H1 (cell line): ENCODE measurements at places on chromosomes 1 and 21.

- DNase-seq = no peak
These were observed 23.6 kb upstream of the KIRREL1 start for GRCh38 chr1:157969697-157970485.

DNA sequence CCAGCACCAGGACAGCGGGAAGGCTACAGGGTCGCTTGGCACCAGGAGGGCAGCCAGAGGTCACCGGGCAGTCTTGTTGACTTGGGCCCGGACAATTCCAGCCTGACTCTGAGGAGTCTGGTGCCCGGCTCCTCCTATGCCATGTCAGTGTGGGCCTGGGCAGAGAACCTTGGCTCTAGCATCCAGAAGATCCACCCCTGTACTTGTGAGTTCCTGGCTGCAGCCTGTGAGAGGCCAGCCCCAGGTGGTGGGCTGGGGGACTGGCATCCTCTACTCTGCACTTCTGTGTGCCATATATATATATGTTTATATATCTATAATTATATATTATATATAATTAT, 11.6 kb upstream of the PTPN7 start:
- DNase-seq = no peak

- DNase-seq = no peak
These were observed 117.2 kb downstream of the SLC25A24 start for GRCh38 chr1:108082738-108083562.

- no peak for DNase-seq
These were observed 40.4 kb upstream of the ZSWIM5 start for GRCh38 chr1:45246760-45247159.

DNA sequence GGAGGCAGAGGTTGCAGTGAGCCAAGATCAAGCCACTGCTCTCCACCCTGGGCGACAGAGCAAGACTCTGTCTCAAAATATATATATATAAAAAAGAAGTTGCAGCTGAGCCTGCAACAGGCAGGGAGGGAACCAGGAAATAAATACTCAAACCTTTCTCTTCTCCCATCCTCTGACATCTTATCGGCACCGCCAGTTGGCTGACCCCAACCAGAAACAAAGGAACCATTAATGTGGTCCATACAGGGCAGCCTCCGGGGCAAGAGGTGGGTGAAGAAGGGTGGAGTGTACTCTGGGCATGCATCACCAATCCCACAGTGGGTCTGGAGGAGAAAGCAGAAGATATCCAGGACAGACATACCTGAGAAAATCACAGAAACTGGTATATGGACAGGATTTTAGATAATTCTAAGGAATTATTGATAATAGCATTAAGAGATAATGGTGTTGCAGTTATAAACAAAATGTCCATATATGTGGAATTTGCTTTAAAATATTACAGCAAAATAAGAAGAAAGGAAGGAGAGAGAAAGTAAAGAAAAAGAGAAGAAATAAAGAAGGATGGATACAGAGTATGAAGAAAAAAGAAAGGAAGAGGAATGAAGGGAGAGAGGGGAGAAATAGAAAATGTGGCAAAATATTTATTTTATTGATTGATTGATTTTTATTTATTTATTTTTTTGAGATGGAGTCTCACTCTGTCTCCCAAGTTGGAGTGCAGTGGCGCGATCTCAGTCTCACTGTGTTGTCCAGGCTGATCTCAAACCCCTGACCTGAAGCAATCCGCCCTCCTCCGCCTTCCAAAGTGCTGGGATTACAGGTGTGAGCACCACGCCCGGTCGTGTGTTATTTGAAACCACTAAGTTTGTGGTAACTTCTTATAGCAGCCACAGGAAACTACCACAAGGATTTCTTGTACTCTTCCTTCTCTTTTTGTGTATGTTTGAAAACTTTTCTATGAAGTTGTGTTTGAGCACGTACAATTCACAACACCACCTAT, 4.1 kb upstream of the PTAFR start:
- DNase-seq = no peak

- DNase-seq = no peak
These were observed 1.2 kb upstream of the PADI2 start for GRCh38 chr1:17120481-17120877.

- no peak for DNase-seq
These were observed 8.7 kb upstream of the TTF2 start for GRCh38 chr1:117051224-117052064.

DNA sequence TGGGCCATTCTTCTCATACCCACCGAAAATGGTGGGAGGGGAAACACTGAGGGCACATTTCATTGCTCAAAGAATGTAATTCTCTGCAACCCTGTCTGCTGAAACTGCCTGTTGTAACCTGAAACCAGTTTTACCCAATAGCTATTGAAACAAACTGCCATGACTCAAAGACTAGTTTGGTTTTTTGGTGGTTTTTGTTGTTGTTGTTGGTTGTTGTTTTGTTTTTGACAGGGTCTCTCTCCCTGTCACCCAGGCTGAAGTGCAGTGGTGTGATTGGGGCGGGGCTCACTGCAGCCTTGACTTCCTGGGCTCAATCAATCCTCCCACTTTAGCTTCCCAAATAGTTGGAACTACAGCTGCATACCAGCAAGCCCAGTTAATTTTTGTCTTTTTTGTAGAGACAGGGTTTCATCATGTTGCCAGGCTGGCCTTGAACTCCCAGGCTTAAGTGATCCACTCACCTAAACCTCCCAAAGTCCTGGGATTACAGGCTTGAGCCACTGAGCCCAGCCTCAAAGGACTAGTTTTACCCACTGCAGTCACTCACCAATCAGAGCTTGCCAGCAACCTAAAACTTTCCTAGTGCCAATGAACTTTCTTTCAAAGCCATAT, 2.1 kb upstream of the IPP start:
- DNase-seq = no peak

GRCh38 chr21:16502273-16502672, 772.5 kb downstream of the USP25 start:
- no peak for DNase-seq

- DNase-seq = no peak
These were observed 229.1 kb downstream of the GPR52 start for GRCh38 chr1:174676856-174677255.

- no peak for DNase-seq
These were observed 10.0 kb downstream of the TSEN15 start for GRCh38 chr1:184061396-184062003.

DNA sequence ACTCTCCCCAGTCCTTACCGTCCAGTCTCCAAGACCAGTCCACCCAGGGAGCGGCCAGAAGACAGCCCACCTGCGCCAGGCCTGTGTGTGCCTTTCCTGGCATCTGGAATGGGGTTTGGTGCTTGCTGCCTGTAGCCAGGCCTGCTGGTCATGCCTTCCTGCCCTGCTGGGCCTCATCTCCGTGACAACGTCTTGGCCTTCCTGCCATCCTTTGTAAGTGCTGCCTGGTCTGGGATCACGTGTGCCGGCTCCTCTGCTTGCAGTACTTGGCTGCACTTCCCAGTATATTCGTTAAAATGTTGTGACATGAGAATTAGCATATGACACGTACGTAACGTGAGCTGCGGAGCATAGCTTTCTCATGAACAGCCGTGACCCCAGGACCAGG, 145.3 kb upstream of the COL6A1 start:
- no peak for DNase-seq

GRCh38 chr1:19563324-19564097, 78.2 kb upstream of the CAPZB start:
- no peak for DNase-seq

- no peak for DNase-seq
These were observed 65.4 kb upstream of the STUM start for GRCh38 chr1:226482975-226483700.

DNA sequence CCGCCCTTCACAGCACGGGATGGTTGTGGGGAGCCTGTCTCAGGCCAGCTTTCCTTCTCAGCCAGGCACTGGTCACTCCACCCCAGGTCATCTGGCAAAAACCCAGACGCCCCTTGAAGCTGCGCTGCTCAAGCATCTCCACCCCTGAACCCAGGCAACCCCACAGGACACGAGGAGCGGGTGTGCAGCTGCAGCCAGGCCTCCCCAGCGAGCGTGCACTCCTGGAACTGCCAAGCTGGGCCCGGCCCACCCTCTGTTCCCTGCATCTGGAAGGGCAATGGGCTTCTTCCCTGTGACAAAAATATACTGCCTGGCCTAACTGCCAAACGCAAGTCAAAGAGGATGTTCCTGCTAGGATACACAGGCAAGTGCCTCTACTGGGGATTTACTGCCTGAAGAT, 39.7 kb downstream of the SLC66A1 start:
- no peak for DNase-seq

DNA sequence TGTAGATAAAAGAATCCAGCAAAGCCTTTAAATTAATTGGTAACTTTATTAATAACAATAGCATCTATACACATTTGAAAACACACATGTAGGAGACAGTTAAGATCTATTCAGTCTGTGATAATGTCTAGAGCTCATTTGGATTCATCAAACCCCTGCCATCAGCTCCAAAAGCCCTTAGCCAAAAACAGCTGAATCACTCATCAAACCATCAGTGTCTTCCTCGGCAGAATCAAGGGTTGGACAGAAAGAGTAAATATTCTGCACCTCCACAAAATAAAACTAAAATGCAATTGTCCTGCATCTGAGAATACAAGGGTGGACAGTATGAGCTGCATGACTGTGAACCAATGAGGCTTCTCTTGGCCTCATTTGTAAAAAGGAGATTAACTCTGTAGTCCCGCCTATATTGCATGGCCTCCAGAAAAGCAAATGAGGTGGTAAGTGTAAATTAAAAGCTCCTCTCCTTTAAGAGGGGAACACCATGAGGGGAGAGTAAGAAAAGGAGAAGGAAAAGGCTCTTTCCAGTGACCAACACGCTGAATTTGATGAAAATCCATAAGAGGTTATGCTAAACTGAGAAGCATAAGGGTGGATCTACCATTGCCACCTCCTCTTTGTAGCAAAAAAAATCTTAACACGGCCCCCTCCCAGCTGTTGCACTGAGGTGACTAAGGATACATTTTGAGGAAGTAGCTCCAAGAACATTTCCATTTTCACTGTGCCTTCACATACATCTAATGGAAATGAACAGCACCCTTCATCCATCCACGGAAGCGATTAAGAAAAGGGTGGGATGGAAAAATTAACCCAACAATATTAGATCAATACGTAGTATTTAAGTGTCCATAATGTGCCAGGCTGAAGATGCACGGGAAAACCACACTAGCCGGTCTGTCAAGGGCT, 14.7 kb upstream of the BOLA1 start:
- DNase-seq = no peak

DNA sequence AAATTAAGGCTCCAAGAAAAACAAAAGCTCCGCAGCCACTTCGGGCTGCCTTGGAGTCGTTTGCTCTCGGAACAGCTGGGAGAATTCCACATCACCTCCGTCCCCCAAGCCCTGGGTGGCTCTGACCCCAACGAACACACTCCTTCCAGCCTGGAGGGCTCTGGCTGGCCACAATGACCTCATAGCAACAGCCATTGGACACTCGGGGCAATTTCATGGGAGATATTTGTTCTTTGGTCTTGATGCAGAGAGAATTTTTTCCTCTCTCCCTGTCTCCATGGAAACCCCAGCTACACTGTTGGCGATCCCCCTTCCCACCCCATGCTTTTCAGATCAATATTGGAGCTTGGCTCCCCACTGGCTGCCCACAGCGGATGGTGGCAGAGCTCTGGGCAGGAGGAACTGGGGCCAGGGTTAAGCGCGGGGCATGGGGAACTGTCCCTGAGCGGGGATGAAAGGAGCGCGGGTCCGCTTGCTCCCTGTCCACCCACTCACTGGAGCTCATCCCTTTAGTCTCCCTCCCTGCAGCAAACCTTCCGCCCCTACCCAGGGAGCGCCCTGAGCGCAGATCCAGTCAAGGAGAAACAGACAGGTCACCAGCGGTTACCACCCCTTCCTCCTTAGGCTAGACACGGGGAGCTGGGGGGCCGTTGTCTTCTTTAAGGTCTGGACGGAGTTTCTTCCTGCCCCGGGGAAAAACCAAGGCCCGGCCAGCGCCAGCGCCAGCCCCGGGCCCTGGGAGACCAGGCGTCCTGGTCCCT, 1.2 kb downstream of the WNT4 start:
- DNase-seq = no peak

DNA sequence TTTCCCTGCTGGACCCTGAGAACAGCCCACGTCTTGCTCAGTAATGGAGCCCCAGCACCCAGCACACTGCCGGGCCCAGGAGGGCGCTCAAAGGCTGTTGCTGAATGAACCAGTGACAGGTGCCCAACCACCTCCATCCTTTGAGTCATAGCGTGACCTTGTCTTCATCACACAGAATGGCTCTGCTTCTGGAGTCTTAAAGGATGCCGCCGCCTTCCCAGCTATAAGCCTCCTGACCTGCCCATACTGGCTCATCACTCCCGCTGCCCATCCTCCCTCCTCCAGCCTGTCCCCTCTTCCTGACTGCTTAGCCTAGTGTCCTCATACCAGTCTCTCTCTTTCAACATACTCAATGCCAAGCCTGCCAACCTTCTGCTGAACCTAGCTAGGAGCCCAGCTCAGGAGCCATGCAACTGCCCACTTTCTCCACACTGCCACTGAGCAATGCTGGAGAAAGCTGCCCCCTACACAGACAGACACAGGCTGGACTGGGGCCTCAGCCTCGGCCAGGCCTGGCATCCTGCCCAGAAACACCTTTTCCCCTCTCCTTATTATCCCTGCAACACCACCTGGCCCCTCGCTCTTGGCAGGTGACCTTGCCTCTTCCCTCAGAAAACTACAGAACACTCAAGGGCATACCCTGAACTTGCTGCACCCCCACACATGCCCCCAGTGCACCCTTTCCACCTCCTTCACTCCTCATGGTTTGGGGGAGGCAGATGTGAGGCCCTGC, 14.1 kb downstream of the TTC39A start:
- DNase-seq = no peak

- DNase-seq = no peak
These were observed 24.0 kb downstream of the PLCH2 start for GRCh38 chr1:2499986-2500596.

DNA sequence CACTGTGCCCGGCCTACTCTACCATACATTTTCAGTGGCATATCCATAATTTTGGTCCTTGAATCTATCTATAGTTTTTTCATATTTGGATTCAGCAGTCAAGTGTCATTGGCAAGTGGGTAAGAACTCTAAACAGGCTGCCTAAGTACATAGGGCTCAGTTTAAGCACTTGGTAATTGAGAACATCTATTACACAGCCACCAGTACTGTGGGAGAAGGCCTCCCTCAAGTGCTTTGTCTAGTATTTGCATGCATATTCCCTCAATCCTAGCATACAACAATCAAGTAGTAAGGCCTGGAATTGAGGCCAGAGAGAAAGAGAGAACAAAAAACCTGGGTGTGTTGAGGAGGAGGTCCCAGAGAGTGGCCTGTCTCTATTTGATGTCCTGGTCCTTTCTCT, 325.2 kb downstream of the USP25 start:
- DNase-seq = no peak

GRCh38 chr21:31566064-31566463, 93.4 kb upstream of the SOD1 start:
- DNase-seq = no peak

- DNase-seq = peak; percentile 52
These were observed 919 bp downstream of the HECTD3 start for GRCh38 chr1:45009956-45010854.

GRCh38 chr1:248752161-248753028, 3.2 kb downstream of the LYPD8 start:
- no peak for DNase-seq
